ENCODE measurements at places on chromosomes 11 and 22.

DNA sequence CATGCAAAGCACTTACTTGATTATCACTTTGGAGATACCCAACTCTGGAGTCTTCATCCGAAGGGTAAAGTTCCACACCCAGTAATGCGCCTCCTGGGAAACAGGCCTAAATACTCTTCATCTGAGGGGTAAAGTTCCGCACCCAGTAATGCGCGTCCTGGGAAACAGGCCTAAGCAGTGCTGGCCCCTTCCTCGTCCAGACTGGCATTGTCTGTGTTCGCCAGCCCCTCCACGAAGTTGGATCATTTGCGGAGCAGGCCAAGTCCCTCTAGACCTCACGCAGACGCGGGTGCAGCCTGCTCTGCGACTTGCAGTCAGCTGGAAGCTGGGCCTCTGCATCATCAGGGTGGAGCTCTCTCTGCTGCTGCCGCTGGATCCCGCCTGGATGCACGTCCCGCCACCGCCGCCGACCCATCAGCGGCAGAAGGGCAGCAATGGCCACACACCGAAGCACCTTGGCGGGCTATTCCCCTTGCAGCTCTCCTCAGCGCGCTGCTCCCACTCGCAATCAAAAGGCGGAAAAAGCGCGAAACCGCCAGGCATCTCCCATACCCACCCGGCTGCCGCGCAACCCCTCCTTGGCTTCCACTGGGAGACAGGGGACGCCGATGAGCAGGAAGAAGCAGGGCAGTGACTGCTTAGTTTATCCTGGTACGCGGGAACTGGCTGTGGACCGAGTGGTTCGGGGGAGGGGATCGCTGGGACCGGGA, 34.1 kb upstream of the GLYATL1 start:
- no peak for DNase-seq

DNA sequence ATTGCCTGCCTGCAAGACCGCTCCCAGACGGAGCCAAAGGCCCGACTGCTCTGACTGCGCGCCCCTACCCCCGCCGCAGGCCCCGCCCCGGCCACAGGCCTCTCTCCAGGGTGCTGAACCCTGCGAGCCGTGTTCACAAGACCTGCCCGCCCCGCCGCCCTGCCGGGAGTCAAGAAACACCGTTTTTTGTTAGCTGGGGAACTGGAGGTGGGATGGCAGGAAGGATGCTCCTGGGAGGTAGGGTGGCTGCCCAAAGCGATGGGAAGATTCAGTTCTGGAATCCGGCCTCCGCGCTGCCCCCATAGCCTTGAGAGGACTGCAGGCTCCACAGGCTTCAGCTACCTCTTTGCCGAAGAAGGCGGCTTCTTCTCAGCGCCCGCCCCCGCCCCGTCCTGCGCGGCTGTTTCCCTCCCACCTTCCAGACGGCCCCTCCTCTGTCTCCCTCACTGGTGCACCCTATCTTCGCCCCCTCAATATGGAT, 2.7 kb upstream of the PDE2A start:
- DNase-seq = peak; percentile 69

GRCh38 chr11:117458275-117459122, 130.8 kb downstream of the CEP164 start:
- no peak for DNase-seq

DNA sequence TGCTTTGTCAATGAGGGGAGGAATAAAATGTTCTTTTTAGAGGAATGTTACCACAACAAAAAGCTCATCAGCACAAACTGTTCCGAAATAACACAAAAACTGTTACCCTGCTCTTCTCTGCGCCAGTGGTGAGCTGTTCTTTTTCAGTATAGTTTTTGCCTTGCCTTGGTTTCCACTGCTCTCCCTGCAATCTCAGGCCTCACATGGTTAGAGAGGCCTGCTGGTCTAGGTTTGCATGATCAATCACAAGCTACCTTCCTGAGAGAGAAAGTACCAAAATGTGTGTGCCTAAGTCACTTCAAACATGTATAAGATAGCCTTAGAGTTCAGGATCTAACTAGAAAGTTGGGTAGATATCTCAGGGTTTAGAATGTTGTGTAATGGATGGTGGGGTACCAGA, 114.6 kb downstream of the STIM1 start:
- no peak for DNase-seq

DNA sequence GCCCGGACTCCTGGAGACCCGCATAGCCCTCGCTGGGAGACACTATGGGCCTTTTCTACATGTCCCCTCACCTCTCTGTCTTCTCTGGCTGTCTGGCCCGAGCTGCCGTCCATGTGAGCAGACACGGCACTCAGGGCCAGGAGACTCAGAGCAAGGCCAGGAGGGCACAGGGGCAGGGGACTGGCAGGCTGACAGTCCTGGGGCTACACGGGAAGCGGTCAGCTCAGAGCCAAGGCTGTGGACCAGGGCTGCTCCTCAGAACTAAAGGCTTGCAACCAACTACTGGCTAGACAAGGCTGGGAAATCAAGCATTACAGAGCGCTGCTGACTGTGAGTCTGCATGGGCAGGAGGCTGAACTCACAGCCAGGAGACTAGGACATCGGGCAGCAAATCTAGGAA, 56.1 kb upstream of the CDON start:
- DNase-seq = no peak

DNA sequence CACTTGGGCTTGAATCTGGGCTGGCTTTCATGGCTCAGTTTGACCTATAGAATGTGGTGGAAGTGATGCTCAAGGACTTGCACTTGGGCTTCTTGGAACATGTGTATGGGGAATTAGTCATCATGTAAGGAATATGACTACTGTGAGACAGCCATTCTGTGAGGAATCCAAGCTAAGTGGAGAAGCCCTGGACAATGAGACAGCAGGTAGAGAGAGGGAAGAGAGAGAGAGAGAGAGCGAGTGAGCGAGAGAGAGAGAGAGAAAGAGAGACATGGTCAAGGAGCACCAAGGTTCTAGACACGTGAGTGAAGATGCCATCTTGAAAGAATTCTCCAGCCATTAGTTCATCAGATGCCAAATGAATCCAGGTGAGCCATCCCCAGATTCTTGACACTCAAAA, 261.6 kb upstream of the SORL1-AS1 start:
- DNase-seq = no peak

DNA sequence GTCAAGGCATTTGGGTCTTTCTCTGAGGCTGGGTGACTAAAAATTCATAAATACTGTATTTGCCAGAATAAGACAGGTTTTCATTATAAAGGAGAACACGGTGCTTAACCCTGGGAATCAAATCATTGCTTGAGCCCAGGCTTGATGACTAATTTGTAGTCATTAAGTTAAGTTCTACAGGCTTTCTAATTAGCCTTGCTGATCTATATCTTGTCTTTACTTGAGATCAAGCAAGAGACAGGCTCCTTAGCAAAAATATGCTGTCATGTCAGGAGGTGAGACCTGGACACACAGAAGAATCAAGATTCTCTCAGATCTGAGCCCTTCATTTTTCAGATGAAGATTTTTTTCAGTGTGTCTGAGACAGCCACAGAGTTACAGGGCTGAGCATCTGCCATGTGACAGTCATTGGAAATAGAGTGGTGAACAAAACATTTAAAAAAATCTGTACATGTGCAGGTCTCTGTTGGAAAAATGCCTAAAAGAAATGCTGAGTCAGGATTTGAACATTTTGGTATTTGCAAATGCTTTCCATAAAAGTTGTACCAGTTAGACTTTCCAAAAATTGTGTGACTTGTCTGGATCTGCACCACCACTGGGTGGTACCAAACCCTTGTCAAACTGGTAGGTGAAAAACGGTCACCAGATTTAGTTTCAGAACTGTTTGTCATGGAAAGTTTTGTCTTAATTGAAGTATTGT, 14.6 kb downstream of the ACAT1 start:
- peak; percentile 69 for DNase-seq
